ENCODE measurements at places on chromosomes 7 and 10.

DNA sequence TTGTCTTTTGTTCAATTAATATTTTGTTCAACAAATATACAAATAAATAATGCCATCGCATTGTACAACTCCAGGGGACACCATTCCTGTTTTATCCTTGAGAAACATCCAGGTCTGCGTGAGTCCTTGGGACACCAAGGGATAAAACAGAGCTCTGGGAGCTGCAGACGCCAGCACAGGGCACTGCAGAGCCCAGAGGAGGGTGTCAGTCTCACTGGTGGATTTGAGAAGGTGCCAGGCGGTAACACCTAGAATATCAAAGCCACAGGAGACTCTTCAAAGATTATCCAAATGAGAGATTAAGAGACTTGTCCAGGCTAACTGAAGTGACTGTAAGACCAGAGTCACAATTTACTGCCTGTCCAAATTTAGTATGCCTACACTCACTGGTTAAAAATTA is 55.3 kb downstream of the TEX36 start:
- no peak for DNase-seq

DNA sequence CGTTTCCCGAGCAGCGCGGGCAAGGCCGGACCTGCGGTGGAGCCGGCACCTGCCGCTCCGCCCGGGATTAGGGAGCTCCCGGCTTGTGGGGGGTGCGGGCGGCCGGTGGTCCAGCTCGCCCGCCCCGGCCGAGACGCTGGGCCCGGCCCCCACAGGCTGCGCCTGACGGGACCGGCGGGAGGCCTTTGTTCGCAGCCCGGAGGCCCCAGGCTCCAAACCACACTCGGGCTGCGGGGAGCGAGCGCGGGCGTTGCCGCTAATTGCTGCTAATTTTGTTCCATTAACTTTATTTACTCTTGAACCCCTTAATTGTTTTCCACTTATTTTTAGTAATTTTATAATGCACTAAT is 9.6 kb downstream of the UNCX start:
- DNase-seq = no peak

- DNase-seq = no peak
These were observed 177.6 kb downstream of the PLXDC2 start for GRCh38 chr10:19993714-19994315.

DNA sequence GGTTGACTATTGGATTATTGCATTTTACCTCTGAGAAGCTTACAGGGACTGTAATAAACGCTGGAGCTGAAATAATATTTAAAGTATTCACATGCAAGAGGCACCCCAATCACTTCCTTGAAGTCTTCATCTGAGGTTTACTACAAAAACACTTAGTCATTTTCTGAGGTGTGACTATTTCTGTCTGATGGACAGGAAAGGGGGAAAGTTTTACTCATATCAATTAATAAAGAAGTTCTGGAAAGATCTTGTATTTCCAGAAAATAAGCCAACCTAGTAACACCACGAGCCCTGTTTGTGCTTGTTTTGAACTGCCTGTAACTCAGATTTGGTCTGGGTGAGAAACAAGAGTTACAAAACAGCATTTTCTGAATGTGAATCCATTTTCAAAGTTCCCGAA is 63.9 kb upstream of the PRKCQ start:
- no peak for DNase-seq

DNA sequence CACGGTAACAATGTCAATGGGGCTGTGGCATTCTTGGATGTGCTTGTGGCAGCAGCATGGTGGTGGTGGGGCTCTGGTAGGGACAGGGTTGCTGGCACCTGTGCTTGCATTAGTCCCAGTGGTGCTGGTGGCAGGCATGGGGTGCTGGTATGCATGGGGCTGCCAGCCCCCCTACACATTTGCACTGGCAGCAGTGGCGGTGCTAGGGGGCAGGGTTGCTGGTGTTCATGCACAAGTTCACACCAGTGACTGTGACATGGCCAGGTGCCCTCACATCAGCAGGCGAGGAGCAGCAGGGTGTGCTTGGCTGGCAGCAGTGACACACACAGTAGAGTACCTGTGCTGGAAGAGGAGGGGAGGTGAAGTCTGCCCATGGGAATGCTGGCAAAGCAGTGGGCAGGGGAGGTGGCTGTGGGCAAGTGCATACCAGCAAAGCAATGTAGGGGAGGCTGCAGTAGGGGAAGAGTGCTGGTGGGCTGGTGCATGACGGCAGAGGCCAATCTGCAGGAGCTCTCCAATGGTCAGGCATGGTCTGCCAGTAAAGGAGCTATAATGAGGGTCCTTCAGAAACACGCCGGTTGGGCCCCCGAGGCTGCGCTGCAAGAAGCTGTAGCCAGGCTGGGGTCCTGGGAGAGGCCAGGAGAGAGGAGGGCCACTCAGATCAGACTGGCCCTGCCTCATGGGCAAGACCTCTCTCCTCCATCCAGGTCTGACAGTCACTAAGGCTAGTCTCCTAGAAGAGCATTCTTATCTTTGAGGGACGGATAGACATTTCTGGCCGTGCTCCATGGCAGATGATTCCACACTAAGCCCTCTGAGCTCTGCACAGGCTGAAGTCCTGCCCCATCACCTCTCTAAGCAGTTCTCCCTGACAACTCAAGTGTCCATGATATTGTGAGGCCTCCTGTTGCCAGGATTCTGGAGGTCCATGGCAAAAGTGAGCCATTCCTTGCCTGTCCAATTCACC is 406.4 kb downstream of the SEMA3D start:
- DNase-seq = no peak

DNA sequence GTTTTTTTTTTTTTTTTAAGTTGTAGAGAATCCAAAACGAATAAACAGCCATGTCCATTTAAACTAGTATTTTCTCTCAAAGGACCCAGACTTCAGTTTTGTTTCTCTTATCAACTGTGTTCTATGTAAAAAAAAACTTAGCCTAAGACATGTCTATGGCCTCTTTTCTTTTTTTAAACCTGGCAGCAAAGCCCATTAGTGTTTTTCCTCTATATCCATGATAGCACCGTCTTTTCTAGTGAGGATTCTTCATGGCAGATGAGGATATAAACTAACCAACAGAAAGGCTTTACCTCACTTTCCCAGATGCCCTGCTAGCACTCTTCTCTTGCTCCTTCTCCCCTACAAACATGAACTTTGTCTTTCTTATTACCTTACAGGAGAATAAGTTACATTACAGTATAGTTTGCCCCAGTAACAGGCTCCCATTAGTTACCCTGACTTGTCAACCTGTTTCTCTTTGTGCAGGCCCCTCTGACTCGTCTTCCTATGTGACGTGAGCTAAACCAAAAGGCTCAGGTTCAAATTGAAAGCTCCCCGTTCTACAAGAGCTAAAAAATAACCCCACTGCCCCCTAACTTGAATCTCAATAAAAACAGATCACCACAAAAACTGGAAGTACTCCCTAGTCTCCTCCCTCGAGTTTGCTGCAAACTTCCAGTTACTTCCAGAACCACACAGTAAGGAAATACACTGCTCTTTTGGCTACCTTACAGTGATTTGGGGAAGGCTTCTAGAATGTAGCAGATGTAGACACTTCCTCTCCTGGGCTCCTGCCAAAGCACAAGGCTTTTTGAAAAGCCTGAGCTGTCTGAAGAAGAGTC is 20.1 kb downstream of the P4HA1 start:
- no peak for DNase-seq

- no peak for DNase-seq
These were observed 176.9 kb downstream of the SH2D4B start for GRCh38 chr10:80714566-80714965.

- no peak for DNase-seq
These were observed 2.2 kb downstream of the NMT2 start for GRCh38 chr10:15166325-15166724.

DNA sequence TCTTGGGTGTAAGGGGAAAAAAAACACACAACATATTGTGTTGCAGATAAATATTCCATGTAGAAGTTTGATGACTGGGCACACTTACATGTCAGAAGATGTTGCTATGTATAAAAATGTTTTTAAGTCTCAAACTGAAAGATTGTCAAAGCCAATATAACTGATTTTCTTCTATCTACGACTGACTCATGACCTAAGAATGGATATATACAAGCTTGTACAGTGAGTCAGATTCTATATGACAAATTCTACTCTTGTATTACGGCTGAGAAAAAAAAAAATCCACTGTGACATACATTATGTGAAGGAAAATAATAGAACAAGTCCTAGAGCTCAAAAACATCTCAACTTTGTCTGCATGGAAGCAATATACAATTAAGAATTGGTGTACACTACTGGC is 343.0 kb upstream of the PCDH15 start:
- no peak for DNase-seq

GRCh38 chr7:68440866-68441265 is 1157.4 kb upstream of the AUTS2 start:
- DNase-seq = no peak

GRCh38 chr7:2086229-2086628 is 146.5 kb downstream of the MAD1L1 start:
- no peak for DNase-seq

DNA sequence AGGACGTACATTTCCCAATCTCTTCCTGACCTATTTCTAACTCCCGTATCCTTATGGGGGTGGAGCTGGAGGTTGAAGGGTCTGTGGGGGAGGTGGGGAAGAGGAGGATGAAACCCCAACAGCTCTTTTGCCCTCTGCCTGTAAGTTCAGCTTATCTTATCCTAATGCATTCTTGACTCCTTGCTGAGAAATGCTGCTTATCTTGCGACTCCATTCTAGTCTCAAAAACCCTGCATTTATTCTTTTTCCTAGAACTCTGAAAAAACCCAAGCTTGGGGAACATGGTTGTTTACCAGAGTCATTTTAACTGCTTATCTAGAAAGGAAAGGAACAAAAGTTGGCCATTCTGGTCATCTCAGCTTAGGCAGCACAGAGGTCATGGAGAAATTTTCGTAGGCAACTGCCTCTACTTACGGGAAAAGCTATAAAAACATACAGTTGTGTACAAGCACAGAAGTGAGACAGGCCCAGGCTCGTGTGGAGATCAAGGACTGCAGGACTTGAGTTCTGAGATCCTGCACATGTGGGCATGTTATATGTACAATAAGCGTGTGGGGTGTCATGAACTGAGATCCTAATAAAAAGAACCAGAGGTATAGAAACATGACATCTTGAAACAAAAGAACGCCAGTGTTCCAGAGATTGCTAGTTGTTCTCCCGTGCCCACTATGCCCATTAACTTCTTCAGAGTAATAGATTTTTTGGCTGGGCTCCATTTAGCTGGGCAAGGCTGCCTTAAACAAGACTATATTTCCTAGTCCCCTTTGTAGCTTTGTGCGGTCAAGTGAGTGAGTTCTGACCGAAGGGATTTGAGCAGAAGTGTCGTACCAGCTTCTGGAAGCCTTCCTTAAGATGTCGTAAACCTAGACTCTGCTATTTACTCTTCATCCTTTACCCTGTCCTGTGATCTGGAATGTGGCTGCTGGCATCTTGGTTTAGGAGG is 9.6 kb downstream of the INMT start:
- DNase-seq = no peak

DNA sequence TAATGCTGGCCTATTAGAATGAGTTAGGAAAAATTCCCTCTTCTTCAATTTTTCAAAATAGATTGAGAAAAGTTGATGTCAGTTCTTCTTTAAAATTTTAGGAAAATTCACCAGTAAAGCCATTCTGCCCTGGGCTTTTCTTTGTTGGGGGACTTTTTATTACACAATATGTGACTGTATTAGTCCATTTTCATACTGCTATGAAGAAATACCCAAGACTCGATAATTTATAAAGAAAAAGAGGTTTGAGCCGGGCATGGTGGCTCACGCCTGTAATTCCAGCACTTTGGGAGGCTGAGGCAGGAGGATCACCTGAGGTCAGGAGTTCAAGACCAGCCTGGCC is 12.7 kb downstream of the TAS2R40 start:
- DNase-seq = no peak

- DNase-seq = no peak
These were observed 4.9 kb downstream of the PURB start for GRCh38 chr7:44880317-44881018.

- no peak for DNase-seq
These were observed 155.7 kb upstream of the HGF start for GRCh38 chr7:81925530-81925929.

DNA sequence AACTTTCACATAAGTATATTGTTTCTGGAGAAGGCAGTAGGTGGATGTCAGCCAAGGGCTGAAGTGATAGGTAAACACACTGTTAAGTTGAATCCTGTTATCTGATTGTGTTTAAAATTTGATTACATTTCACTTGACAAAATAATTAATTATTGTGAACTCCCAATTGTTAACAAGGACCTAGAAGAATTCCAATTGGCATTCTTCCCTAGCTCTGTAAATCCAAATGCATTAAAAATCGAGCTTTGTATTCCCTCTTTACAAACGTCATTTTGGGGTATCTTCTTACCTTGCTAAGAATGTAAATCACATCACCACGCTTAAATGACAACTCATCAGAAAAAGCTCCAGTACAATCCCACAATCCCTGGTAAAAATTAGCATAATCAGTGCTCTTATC is 179.9 kb downstream of the SKAP2 start:
- no peak for DNase-seq

- DNase-seq = no peak
These were observed 36.3 kb downstream of the SCART1 start for GRCh38 chr10:133489816-133490588.

GRCh38 chr10:16195178-16195769 is 241.5 kb upstream of the PTER start:
- DNase-seq = no peak

- DNase-seq = no peak
These were observed 52.5 kb downstream of the WNT2 start for GRCh38 chr7:117270371-117270770.

DNA sequence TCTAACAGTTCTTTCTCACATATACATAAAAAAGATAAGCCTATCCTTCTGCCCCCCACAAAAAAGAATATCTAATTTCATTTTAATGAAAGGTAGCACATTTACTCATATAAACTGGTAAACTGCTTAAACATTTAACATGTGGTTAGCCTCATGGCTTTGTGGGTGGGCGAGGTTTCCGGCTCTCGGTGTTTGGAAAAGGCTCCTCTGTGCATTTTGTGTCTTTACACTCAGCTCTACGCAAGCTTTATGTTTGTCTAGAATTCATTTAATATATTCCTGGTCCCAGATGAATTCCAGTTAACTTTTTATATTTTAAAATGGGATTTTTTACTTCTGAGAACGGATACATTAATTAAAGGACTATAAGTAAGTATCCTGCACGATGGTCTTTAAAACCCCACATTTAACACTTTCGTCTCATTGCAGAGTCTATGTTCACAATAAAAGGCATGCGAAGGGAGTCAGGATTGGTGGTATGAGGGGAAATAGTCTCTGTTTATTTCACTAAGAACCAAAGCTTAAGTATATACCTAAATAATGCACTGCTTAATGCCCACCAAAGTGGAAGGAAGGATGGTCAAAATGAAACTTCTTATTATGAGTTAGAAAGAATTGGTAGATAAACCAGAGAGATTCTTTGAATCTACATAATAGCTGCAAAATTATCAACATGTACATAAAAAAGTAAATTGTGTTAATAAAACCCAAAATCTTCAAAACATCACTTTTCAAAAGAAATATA is 197.2 kb downstream of the CRPPA start:
- DNase-seq = no peak

DNA sequence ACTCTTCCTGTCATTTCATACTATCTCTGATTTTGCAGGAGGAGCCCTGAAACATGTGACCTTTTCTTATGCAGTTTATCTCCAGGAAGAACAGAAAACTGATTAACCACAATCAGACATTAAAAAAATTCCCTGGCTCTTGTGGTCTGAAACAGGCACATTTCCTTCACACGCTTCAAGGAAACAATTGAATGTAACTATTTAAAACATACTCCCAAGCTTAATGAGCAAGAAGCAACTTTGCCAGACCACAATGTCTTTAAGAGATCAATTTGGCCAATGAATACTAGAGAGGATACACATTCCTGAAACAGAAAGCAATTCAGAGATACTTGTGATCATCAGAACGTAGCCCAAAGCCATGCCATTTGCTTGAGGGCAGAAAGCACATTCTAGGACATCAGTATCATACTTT is 65.8 kb downstream of the PIP4K2A start:
- no peak for DNase-seq
